ENCODE measurements at places on chromosomes 3 and 15.

GRCh38 chr3:13535905-13536304 lies 13.0 kb upstream of the FBLN2 start:
- no peak for DNase-seq

DNA sequence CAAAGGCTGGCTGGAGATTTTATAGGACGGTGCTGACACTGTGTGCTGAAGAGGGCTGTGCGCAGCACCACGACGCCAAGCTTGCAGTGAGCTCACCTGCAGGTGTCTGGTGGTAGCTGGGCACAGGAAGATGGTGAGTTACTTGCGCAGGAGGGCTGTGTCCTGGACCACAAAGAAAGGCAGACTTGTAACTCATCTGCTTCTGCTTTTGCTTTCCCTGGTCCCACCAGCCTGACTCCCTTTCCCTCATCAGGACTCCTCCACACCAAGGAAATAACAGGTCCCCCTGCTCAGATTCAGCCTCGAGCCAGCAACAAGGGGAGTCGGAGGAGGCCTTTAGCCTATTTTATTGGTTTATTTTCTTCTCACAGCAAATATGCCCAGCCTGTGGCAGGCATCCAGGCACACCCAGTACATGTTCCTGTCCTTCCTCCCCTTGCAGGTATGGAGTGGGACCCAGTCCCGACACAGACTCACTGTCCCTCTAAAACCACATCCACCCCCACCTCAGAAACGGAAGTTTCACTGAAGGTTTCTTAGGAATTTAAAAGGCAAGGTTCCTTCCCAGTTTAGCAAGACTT lies 35.6 kb upstream of the FLNB start:
- DNase-seq = no peak

DNA sequence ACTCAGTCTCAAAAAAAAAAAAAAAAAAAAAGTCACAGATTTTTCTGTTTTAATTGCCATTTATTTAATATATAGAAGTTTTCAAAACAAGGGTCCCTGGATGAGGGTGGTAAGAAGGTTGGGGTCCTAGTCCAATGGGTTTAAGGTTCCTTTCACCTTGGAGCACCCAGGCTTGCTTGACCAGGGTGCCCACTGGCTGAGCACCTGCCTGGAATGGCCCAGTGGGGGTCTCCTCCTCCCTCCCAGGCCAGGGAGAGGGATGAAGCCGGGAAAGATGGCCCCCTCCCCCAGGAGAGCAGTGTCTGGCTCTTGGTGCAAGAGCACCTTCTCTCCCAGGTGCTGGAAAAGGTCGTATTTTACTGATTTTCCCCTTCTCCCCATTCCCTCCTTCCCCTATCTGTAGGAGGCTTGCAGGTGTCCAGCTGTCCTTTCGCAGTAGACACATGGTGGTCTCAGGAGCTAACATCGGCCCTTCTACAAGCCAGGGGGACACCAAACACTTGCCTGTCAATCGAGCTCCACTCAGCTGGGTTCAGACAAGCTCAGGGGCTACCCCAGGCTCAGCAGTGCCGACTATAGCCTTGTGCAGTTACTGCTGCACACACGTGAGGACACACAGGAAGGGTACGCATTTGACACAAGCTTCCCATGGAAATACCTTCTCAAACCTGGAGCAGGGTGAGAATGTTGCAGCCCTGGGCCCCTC lies 112.3 kb upstream of the KLF13 start:
- no peak for DNase-seq

GRCh38 chr3:135155791-135156190 lies 360.7 kb downstream of the EPHB1 start:
- DNase-seq = no peak

GRCh38 chr15:60004846-60005351 lies 788 bp downstream of the FOXB1 start:
- DNase-seq = no peak

- no peak for DNase-seq
Measured at GRCh38 chr3:134146666-134147065, 104.0 kb downstream of the RYK start.

GRCh38 chr15:57196865-57197264 lies 179.4 kb upstream of the CGNL1 start:
- no peak for DNase-seq
